Activated gamma-delta T cell (primary cell): ENCODE measurements at places on chromosomes 16 and 17.

DNA sequence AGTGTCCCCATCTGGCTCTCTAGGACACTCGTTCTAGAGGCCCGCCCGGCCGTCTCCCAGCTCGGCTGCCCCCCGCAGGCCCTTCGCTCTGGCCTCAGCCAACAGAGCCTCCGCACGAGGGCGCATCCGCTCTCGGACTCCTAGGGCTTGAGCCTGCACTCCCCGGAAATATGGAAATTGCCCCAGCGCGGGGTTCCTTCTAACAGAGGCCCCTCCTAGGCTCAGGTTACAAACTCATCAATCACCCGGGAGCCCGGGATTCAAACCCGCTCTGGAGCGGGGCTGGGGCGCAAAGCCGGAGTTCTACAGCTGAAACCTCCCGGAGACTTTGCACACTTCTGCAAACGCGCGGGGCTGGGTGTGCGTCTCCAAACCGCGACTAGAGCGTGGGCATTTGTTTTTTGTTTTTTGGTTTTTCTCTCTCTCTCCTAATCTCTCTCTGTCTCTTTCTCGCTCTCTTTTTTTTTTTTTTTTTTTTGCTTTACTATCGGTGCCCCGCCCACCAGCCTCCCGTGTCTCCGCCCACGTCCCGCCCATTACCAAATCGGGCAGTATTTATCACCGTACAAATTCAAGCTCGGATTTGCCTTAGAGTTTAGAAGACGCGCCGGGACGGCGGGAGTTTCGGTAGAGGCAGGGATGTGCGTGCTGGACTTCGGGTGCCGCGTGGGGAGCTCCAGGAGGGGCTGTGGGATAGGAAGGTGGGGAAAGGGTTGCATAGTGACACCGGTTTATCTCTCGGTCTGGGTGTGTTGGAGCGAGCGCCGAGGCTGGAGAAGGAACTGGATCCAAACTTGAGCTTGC is 2.4 kb upstream of the FOXL1 start:
- no peak for DNase-seq

- peak; percentile 82 for DNase-seq
Observed at GRCh38 chr16:67968400-67969253, at the start of gene SLC12A4. Gene SLC12A4 (minus strand): TSS chr16:67968637. CDS start chr16:67968553, 84 bp downstream.

- DNase-seq, result no peak
Observed at GRCh38 chr17:83077411-83077810, 2.0 kb upstream of the METRNL start.

GRCh38 chr16:55703003-55704001 is 47.5 kb downstream of the SLC6A2 start:
- no peak for DNase-seq

GRCh38 chr16:66262253-66263167 is 104.0 kb upstream of the CDH5 start:
- no peak for DNase-seq

GRCh38 chr17:73155410-73156165 is 9.2 kb upstream of the SSTR2 start:
- DNase-seq, result no peak

- no peak for DNase-seq
Observed at GRCh38 chr17:14245002-14245401, 8.3 kb upstream of the CDRT15 start.

- no peak for DNase-seq
Observed at GRCh38 chr16:19410435-19411171, 7.1 kb upstream of the TMC5 start.

- no peak for DNase-seq
Observed at GRCh38 chr16:67539691-67540635, 11.3 kb downstream of the RIPOR1 start.

GRCh38 chr16:57846078-57846697 is 43.9 kb upstream of the KIFC3 start:
- no peak for DNase-seq

DNA sequence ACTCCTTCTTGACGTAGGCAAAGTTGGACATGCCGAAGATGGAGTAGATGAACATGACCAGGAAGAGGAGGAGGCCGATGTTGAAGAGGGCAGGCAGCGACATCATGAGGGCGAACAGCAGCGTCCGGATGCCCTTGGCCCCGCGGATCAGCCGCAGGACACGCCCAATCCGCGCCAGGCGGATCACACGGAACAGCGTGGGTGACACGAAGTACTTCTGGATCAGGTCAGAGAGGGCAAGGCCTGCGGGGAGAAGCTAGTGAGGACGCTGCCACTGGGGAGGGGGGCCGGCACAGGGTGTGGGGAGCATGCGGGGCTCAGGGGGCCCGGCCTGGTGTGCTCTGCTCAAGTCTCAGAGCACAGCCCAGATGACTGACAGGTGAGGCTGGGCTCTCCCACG is 9.6 kb upstream of the CD79B start:
- no peak for DNase-seq

GRCh38 chr16:55478827-55479429 is at the start of gene MMP2:
Gene MMP2 (plus strand): TSS chr16:55479198. CDS start chr16:55479480, 282 bp downstream.
- no peak for DNase-seq

- DNase-seq, result no peak
Observed at GRCh38 chr17:32976131-32976530, 15.5 kb upstream of the SPACA3 start.

DNA sequence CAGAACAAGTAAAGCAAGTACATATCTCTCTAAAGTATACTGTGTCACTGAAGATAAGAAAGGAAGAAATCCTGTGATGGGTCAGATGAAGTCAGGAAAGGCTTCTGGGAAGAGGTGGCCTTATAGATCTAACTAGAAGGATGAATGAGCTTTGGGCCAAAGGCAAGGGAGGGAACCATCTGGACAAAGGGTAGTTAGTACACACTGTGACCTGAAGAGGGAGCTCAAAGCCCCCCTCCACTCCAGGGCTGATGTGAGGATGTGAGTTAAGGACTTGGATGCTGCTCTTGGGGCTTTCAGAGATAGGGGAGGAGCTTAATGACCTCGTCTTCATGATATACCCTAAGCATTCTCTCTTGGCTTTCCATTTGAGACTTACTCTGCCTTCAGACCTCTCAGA is 185.3 kb upstream of the CACNG3 start:
- no peak for DNase-seq

DNA sequence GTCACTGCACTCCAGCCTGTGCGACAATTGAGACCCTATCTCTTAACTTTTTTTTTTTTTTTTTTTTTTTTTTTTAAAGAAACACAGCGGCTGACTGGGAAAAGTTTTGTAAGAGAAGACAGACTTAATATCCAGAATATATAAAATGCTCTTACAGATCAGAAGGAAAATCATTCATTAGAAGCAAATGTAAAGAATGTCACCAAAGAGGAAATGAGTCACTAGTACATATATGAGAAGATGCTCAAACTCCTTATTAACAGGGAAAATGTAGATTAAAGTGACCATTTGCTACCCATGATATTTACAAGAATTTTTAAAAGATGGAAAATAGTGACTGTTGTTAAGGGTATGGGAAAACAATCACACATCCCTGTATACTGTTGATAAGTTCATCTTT is 48.9 kb downstream of the RABEP1 start:
- no peak for DNase-seq

DNA sequence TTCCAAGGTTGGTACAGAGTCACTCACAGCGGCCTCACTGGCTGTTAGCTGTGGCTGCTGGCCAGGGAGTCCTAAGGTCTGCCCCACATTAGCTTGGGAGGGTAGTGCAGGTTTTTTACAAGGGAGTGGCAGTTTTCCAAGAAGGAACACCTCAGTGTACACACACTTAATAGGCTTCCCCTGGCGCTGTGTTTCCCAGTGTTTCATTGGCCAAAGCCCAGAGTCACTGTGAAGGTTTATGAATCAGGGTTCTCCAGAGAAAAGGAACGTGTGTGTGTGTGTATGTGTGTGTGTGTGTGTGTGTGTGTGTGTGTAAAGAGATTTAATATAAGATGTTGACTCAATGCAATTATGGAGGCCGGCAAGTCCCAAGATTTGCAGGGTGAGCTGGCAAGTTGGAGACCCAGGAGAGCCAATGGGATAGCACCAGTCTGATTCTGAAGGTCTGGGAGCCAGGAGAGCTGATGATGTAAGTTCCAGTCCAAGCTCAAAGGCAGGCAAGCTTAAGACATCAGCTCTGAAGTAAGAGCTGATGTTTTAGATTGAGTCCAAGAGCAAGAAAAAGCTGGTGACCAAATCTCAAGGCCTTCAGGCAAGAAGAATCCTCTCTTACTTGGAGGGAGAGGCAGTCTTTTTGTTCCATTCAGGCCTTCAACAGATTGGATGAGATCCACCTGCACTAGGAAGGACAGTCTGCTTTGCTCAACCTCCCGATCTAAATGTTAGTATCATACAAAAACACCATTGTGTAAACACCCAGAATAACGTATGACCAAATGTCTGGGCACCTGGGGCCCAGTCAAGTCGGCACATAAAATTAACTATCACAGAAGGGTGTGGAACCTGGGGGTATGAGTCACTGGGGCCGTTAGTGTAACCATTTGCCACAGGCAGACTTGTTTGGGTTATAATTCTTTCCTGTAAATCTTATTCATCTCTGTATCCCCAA is 206.8 kb downstream of the PRKCA start:
- DNase-seq, result no peak

DNA sequence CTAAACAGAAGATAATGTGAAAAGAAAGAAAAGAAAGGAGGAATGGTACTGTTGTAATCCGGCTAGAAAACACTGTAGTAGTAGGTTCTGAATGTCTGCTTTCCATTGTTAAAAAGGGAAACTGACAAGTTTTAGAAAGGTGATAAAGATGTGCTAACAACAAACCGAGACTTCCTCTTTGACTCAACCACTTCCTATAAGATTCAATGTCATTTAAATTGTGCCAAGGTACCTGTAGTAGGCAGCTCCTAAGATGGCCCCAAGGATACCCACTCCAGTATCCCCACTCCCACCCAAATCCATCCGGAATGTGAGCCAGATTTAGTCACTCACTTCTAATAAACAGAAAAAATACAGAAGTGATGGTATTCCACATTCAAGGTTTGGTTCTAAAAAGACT is 31.2 kb downstream of the XYLT1 start:
- no peak for DNase-seq

- DNase-seq, result no peak
Observed at GRCh38 chr16:966035-966434, 4.7 kb downstream of the LMF1 start.

DNA sequence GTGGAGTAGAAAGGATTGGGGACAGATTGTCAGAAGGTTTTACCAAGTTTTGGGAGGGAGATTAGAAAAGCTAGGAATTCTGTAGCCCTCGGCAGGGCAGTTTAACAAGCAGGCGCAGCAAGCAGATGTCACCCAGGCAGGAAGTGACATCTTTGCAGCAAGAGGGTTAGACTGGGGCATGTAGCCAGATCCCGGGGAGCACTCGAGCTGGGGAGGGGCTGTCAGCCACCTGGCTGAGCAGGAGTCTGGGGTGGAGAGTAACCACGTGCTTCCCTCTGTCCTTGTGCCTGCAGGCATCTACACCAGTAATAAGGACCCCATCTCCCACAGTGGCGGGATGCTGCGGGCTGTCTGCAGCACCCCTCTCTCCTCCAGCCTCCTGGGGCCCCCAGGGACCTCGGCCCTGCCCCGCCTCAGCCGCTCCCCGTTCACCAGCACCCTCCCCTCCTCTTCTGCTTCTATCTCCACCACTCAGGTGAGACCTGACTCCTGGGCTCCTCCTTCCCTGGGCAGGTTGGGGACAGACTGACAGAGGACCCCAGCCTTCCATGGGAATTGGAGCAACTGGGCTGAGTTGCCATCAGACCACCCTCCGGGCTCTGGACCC is 12.2 kb downstream of the MLLT6 start:
- no peak for DNase-seq

- no peak for DNase-seq
Observed at GRCh38 chr16:46885960-46886763, 2.0 kb downstream of the GPT2 start.

- no peak for DNase-seq
Observed at GRCh38 chr16:11877374-11877773, 26.0 kb upstream of the RSL1D1 start.

GRCh38 chr17:51407576-51407975 is 147.2 kb downstream of the UTP18 start:
- no peak for DNase-seq

DNA sequence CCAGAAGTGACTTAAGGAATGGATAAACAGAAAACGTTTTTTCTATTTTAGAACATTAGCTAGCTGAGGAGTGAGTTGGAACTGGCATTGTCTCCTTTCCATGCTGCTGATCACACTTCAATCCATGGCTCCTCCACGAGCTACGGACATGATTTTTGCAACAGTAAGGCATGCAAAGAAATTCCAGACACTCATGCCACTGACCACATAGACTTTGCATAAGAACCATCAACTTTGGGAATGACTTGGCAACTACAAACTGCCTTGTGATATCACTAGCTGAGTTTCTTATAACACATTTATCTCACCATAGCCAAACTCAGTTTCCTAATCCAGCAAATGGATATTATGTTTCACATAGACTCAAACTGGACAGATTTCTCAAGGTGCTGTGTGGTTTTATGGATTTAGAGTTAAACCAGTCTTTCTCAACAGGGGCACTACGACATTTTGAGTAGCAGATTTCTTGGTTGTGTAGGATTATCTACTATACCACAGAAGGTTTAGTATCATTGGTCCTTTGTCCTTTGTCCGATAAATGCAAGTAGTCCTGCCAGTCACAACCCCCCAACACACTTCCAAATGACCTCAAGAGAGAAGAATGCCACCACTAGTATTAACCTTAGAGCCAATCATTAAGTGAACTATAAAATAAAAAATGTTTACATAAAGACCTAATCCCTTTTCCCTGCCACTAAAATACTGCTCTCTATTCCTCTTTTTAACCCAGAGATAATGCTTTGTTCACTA is 48.3 kb upstream of the C17orf78 start:
- no peak for DNase-seq

DNA sequence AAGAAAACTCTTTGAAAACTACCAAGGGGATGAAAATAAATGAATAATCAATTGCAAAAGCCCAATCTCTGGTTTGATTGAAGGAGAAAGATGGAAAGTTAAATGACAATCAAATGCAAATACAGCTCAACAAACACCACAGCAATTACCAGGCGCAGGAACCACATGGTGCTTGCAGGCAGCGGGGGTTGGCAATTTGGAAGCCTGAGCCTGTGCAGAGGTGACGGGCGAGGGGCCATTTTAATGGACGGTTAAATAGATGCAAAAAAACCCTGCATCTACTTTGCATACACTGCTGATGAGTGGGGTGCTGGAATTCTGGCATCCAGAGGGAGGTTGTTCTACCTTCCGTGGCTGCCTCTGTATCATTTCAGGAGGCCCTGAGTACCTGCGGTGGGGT is 4.8 kb upstream of the SEZ6 start:
- DNase-seq, result no peak

DNA sequence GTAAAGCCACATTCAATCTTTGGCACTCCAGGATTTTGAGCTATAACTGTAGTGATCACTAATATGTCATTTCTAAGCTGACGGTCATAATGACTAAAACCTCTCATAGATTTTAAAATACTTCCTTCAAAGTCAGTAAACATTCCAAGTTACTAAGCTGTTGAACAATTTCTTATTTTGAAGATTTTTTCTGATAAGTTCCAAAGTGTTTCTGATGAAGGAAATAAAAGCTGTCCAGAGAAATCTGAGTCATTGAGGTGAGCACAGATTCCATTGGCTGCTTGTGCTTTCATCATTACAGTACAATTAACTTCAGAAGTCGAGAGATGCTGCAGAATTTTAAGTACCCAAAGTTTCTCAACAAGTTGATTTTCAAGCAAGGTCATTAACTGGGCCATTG is 23.9 kb downstream of the NLRC5 start:
- DNase-seq, result no peak
